Activated CD8-positive, alpha-beta memory T cell treated with anti-CD3 and anti-CD28 coated beads, Interleukin-2, amount 50 U/mL, for 48 hours (primary cell): ENCODE measurements at places on chromosomes 6 and 20.

DNA sequence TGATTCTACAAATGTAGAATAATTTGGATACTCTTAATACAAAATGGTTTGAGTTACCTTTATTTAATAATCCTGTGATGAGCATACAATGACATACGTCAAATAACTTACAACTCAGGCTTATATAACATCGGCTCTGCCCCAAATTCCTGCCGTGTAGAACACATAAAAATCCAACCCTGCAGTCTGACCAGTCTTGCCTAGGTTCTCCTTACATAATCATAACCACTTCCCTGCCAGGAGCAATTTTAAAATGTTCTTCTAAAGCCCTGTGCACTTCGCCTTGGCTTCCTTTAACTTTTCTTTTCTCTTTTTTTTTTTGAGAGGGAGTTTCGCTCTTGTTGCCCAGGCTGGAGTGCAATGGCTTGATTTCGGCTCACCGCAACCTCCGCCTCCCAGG, 16.2 kb upstream of the IER3 start:
- no peak for DNase-seq

DNA sequence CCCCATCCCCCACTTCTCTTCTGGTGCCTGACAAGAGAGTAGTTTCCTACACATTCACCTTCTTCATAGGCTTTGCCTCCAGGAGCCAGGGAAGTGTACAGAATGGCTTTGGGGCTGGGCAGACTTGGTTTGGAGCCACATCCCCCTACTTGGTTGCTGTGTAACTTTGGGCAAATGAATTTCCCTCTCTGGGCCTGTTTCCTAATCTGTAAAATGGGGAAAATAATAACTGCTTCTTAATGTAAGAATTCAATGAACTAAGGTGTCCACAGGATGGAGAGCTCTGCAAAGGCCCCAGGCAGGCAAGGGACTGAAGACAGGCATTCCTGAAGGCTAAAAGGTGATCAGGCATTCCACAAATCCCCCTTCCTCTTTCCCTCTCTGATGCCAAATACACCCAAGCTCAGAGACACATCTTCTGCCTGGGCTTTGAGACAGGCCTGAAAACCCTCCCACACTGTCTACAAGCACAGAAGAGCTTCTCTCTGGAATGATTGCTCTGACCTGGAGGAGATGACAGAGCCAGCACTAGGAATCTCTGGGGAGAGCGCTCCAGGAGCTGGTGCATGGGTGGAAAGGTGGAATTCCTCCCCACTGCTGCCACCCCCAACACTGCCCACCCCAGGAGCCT, 6.9 kb upstream of the C20orf203 start:
- DNase-seq, result no peak

DNA sequence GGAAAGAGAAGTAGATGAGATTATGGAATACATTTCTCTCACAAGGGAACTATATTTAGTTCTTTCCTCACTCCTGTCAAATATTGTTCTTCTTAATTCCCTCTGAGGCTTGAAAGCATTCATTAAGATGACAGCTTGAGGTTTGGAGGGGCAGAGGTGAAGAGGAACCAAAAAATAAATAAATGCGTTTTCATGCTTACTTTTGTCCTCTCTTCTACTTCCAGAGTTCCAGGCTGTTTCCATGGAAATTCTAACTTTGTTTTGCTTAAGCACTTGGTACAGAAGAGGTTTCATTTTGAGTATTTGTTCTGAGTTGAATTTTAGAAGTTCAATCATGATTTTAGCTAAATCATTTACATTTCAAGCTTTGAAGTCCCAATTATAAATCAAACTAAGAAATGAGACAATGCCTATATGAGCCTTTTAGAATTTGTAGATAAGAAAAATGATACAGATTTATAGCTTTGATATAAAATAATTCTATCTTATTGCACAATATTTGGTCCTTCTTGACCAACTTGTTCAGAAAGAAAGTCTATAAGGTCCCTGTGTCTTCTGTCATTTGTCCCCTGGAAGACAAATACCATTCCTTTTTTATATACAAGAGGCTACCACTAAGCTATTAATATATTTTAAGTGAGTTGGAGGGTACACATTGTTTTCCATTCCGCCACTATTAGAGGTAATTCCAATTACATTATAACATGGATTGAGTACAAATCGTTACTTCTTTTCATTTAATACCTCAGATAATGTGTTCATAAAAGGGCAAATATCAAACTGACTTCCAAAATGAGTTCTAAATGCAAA, 16.3 kb downstream of the RBM24 start:
- no peak for DNase-seq

DNA sequence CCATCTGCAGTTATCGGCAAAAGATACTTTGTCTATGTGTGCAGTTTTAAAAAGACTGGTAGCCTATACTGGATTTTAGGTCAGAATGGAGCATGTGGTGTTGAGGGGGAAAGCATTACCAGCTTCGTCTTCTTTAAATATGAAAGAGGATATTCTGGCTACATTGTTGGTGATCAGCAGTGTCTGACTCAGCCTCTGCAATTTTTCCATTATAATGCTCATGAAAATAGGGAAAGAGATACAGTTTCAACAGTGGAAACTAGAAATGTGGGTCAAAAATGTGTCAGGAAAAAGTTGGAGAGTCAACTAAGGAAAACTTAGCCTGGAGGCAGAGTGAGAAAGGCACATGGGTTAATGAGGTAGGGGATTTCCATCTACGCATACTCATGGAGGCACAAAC, 45.2 kb downstream of the HDGFL1 start:
- DNase-seq, result no peak

DNA sequence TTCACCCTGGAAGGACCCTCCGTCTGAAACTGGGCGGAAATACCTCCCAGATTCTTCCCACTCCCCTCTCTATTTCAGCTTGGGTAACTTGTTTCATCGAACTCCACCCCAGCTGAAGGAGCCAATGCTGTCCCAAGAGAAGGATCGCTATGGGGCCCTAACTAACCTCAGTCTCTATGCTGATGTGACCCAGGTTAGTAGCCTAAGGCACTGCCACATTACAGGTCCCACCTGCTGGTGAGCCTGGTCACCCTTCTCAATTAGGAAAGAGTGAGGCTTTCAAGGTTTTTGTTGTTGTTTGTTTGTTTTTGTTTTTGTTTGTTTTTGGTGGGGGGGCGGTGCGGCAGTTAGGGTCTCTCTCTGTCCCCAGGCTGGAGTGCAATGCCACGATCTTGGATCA, 168.4 kb downstream of the OR2B2 start:
- no peak for DNase-seq

DNA sequence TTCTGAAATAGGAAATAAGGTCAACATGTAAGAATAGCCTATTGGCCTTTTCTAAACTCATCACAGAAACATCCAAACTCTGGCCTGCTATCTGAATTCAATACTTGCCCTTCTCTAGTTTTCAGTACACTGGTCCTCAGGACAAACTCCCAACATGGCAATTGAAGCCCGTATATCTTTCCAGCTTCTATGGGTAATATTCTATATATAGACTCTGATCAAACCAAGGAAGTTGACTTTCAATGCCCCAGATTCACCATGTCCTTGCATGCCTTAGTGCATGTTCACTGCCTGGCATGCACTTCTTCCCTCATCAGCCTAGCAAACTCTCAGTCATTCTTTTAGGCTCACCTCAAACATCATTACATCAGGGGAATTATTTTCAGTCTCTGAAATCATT, 73.2 kb downstream of the RSPO3 start:
- DNase-seq, result no peak

DNA sequence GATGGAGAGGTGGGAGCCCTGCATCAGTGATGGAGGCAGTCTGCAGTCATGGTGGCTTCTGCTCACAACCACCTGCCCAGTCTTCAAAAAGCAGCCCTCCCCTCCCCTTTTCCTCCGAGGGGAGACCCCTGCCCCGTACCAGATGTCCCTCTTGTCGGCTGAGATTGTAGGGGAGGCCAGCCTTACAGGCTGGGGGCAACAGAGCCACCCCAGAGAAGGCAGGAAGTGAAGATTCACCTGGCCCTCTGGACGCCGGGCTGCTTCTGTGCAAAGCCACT, 4.5 kb downstream of the TNFRSF6B start:
- DNase-seq, result no peak

DNA sequence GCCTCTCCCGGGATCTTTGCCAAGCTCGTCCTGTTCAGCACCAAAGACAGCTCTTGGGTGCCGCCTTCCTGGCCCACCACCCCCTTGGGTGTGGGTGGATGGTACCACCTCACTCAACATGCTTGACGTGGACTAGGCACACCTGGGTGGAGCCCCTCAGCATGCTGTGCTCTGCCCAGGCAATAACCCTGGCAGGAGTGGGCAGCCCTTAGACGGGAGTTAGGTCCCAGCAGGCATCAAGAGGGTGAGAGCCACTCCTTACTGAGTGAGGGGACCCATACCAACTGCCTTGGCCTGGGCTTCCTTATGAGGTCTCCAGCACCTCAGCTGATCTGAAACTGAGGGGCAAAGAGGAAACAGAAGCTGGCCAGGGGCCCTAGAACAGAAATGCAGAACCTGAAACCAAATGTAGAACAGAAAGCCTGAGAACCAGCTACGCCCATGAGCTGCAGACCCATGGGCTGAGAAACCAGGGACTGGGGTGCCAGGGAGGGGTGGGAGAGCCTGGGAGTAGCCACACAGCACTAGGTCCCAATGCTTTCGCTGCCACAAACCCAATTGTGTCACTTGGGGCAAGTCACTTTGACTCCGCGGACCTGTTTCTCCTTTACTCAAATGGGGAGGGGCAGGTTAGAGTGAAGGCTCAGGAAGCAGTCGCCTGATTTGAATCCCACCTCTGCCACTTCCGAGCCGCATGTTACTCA, 2.0 kb downstream of the FGD2 start:
- no peak for DNase-seq

DNA sequence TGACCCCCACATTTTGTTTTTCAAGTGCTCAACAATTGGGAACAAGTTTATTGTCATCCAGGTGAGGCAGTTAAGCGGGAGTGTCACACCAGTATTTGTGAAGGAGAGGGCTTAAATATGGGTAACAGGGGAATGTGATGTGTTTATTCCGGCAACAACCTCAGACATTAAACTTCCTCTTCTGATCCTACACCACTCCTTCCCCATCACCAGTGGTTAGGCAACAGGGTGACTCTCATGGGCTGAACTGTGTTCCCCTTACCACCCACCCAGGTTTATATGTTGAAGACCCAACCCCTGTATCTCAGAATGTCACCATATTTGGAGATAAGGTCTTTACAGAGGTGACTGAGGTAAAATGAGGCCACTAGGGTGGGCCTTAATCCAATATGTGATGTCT, 52.1 kb upstream of the RNF182 start:
- DNase-seq, result no peak

DNA sequence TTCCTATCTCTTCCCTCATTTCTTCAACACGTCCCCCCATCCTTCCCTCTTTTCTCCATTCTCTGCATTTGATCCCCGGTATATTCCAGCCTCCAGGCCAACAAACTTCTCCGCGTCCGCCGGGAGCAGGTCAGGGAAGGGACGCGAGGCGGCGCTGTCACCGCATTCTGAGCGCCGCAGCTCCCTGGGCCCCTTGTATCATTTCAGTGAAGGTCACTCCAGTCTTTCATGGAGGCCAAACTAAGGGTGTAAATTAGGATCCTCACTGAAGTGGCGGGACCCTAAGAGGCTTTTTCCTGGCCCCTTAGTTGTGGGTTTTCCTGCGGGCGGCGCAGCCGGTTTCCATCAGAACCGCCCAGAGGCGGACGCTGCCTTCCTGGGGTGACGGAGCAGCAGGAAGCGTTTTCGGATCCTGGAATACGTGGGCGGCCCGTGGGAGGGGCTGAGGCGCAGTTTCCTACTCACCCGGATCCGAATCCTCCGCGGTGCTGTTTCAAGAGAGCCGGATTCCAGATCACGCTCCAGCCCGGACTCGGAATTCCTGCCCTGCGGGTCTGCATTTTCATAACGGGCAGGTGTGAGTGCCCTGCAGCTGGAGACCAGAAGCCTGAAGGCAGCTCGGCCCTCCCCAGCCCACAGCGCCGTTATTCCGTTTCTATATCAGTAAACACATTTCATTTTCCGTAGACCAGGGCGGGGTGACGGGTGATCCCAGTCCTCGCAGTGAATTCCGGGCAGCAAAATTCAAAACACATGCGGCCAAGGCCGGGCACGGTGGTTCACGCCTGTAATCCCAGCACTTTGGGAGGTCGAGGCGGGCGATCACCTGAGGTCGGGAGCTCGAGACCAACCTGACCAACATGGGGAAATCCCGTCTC, 3.6 kb upstream of the MICA start:
- peak; percentile 79 for DNase-seq

- DNase-seq, result no peak
Observed at GRCh38 chr6:33052627-33053026, 20.8 kb downstream of the HLA-DPA1 start.

- DNase-seq, result no peak
Observed at GRCh38 chr6:25886066-25886465, 12.0 kb upstream of the SLC17A3 start.

GRCh38 chr6:15631432-15631831, 31.4 kb downstream of the DTNBP1 start:
- DNase-seq, result no peak

GRCh38 chr20:36181934-36182603, 27.5 kb downstream of the EPB41L1 start:
- no peak for DNase-seq

- DNase-seq, result peak; percentile 81
Observed at GRCh38 chr6:159077123-159077522, 32.3 kb upstream of the TAGAP start.

- no peak for DNase-seq
Observed at GRCh38 chr6:12576389-12576788, 140.2 kb upstream of the PHACTR1 start.

DNA sequence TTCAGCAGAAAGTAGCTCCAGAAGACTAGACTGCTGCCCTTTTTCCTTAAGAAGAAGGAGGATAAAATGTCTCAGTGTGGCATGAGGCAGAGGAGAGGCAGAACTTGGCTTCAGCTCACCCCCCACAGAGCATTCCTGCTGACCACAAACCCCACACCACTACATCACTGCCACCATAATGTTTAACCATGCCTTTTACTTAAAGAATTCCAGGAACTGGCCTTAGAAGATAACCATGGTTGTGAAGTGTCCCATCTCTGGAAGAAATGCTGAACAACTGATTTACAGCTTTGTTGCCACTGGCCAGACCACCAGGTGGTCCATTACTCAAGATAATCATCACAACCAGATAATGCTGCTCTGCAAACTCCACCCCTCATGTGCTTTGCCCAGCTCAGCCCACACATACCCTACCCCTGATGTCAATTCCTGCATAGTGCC, 154.1 kb downstream of the CD24 start:
- no peak for DNase-seq

DNA sequence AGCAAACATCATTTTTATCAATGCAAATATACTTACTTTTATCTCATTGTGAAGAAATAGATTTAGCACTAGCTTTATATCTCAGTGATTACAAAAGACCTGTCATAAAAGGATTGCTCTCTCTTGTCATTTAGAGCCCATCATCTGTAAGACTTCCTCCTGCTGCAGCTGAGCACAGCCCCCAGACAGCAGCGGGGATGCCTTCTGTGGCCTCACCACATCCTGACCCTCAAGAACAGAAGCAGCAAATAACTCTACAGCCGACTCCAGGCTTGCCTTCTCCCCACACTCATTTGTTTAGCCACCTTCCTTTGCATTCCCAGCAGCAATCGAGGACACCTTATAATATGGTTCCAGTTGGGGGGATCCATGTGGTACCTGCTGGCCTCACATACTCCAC, 127.0 kb upstream of the EDN1 start:
- DNase-seq, result no peak
